Natural killer cell treated with Interleukin-12 subunit alpha and Interleukin-12 subunit beta and Interleukin-15 and Interleukin-18, amount 100 ng/mL, for 72 hours (primary cell): ENCODE measurements at places on chromosomes 5 and 9. TPM values are rescaled to one million over a fixed set of nuclear protein-coding genes. Genes with fewer than 3 reads are reported as not detected.

The MPDZ gene
- not detected for total RNA-seq

The LCN12 gene
- 2.0 TPM for total RNA-seq

- DNase-seq, result no peak
Observed at GRCh38 chr9:129242971-129243561, 65.0 kb upstream of the IER5L start.

The ZNF618 gene
- 1.4 TPM for total RNA-seq

GRCh38 chr5:163887854-163888253 lies 382.4 kb downstream of the MAT2B start:
- DNase-seq, result no peak

DNA sequence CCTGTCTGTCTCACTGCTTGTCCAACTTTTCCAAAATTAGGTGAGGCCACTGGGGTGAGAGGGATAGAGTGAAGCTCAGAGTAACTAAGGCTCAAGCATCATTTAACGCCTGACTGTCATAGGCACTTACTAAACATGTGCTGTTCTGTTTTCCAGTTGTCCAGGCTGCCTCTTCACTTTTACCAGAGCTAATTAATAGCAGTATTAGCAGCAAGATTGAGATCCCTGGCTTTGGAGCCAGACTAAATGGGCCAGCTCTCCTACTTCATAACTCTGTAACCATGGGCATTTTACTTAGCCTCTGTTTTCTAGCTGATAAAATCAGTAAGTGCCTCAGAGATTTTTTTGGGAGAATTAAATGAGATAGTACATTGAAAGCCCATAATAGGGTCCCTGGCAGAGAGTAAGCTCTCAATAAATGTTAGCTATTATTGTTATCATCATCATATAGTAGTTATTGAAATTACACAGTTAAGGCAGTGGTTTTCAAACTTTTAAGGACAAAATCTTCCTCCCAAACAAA lies 146.2 kb upstream of the LHFPL2 start:
- DNase-seq, result no peak

DNA sequence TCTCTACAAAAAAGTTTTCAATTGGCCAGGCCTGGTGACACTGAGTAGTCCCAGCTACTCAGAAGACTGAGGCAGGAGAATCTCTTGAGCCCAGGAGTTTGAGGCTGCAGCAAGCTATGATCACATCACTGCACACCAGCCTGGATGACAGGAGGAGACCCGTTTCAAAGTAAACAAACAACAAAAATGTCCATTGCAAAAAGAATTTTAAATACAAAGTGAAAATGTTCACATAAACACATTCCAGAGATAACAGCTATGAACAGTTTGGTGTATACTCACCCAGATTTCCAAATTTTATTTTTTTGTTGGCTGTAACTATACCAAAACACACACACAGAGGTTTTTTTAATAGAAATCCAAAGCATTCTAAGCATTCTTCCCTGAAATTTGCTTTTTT lies 39.8 kb downstream of the ADRA1B start:
- no peak for DNase-seq

The FBXW11 gene
- 54.8 TPM for total RNA-seq

- no peak for DNase-seq
Observed at GRCh38 chr9:120109242-120109641, 470.7 kb downstream of the CDK5RAP2 start.
